ENCODE measurements at places on chromosomes 12 and 14.

GRCh38 chr12:22821985-22822384 is 197.0 kb downstream of the ETNK1 start:
- no peak overlapping the region for H3K4me3 ChIP-seq
- no peak overlapping the region for H3K27ac ChIP-seq
- peaks cover 4% of the 10 kb centered on the region for H3K4me1 ChIP-seq
- no peaks in the 10 kb centered on the region for H3K36me3 ChIP-seq
- no peak for DNase-seq

DNA sequence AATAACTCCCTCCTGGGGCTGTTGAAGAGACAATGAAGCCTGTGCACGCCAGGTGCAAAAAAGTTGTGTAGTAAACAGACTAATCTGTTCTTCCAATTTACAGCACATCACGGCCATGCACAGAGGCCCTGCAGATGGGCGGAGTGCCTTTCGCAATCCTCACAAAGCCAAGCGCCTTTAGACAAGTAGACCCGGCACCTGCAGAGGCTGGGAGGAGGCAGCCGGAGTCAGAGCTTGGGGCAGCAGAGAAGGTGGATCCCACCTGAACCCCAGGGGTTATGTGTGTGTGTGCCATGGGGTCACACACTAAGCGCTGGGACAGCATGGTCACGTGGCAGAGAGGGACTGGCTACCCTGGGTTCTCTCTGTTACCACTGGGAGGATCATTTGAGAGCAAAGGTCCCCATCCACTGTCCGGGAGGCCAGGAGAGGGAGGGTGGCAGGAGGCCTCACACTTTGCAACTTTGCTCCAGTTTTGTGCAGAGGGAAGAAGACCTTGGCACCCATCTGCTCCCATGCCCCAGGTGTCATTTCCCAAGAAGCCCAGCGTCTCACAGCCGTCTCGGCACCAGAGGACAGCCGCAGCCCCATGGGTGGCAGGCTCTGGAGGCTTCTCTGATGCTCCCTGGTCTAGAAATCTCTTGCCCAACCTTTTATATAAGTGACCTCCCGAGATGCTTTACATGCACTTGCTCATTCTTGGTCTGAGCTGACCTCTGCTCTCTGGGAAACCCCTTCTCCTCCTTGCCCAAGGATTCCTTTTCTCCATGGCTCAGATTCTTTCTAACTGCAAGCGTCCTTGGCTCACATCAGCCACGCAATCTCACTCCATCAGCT is 80.0 kb upstream of the DICER1 start:
- H3K27ac ChIP-seq = no peak overlapping the region
- no peaks in the 10 kb centered on the region for H3K36me3 ChIP-seq
- peaks cover 1% of the 10 kb centered on the region for H3K27me3 ChIP-seq
- no peaks in the 10 kb centered on the region for H3K4me1 ChIP-seq
- H3K4me3 ChIP-seq = no peak overlapping the region

- H3K4me1 ChIP-seq = no peaks in the 10 kb centered on the region
- H3K27me3 ChIP-seq = peaks cover 1% of the 10 kb centered on the region
- no peak overlapping the region for H3K27ac ChIP-seq
- no peaks in the 10 kb centered on the region for H3K36me3 ChIP-seq
Observed at GRCh38 chr12:116551952-116552772, 7.0 kb upstream of the MAP1LC3B2 start.

GRCh38 chr14:103019826-103020225 is 37.5 kb downstream of the CDC42BPB start:
- no peak for DNase-seq
- H3K27ac ChIP-seq = peak overlapping the region; percentile 90
- peaks cover 86% of the 10 kb centered on the region for H3K4me1 ChIP-seq
- peaks cover 12% of the 10 kb centered on the region for H3K27me3 ChIP-seq
- peak overlapping the region; percentile 71 for H3K4me3 ChIP-seq

- H3K27me3 ChIP-seq = no peaks in the 10 kb centered on the region
- DNase-seq = no peak
- no peaks in the 10 kb centered on the region for H3K4me1 ChIP-seq
- no peak overlapping the region for H3K4me3 ChIP-seq
Observed at GRCh38 chr12:31859232-31859977, 99.8 kb upstream of the RESF1 start.

- no peak overlapping the region for H3K27ac ChIP-seq
- no peak for DNase-seq
- no peak overlapping the region for H3K4me3 ChIP-seq
- H3K27me3 ChIP-seq = no peaks in the 10 kb centered on the region
- H3K4me1 ChIP-seq = peaks cover 18% of the 10 kb centered on the region
Observed at GRCh38 chr14:53541411-53541810, 388.3 kb upstream of the DDHD1 start.

DNA sequence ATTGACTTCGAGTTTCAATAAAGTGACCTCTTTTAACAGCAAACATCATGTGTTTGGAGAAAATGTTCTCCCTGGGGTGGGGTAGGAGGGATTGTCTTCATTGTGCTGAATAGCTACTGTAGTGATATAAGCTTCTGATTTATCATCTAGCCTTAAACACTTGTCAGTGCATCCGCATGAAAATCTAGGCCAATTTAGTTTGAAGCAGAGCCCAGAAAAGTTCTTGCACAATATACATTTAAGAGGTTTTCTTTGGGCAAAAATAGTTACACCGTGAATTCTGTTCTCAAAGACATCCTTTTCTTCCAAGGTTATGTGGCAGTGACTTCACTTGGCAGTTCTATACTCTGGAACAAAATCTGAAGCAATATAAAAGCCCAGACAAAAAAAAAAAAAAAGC is 136.0 kb upstream of the IFNG-AS1 start:
- no peak overlapping the region for H3K4me3 ChIP-seq
- H3K36me3 ChIP-seq = no peaks in the 10 kb centered on the region
- no peaks in the 10 kb centered on the region for H3K4me1 ChIP-seq
- H3K27ac ChIP-seq = no peak overlapping the region
- H3K27me3 ChIP-seq = no peaks in the 10 kb centered on the region

GRCh38 chr12:69046363-69046762 is 113.4 kb upstream of the CPM start:
- H3K27me3 ChIP-seq = peaks cover 2% of the 10 kb centered on the region
- no peak overlapping the region for H3K4me3 ChIP-seq
- no peak for DNase-seq
- H3K36me3 ChIP-seq = no peaks in the 10 kb centered on the region

GRCh38 chr14:45651890-45652289 is 398.9 kb upstream of the MIS18BP1 start:
- no peaks in the 10 kb centered on the region for H3K36me3 ChIP-seq
- H3K4me1 ChIP-seq = no peaks in the 10 kb centered on the region
- H3K27me3 ChIP-seq = no peaks in the 10 kb centered on the region
- no peak for DNase-seq
- no peak overlapping the region for H3K27ac ChIP-seq

DNA sequence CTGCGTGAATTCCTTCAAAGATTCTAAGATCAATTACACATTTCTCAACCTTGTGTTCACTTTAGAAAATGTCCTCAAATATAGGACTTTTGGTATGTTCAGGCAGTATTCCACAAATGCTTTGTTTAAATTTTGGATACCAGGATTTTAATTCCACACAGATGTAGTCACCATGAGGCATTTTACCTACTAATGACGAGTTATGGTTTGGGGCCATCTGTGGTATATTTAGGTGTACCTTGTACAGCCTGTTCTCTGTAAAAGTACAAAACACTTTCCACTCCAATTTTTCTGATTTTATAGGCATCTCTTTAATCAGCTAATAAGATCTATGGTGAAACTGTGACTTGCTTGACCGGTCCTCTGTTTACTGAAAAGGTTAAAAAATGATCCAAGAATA is 275.7 kb upstream of the PRICKLE1 start:
- DNase-seq = no peak
- H3K36me3 ChIP-seq = no peaks in the 10 kb centered on the region
- H3K4me3 ChIP-seq = no peak overlapping the region
- no peaks in the 10 kb centered on the region for H3K27me3 ChIP-seq
- no peak overlapping the region for H3K27ac ChIP-seq
- H3K4me1 ChIP-seq = no peaks in the 10 kb centered on the region

DNA sequence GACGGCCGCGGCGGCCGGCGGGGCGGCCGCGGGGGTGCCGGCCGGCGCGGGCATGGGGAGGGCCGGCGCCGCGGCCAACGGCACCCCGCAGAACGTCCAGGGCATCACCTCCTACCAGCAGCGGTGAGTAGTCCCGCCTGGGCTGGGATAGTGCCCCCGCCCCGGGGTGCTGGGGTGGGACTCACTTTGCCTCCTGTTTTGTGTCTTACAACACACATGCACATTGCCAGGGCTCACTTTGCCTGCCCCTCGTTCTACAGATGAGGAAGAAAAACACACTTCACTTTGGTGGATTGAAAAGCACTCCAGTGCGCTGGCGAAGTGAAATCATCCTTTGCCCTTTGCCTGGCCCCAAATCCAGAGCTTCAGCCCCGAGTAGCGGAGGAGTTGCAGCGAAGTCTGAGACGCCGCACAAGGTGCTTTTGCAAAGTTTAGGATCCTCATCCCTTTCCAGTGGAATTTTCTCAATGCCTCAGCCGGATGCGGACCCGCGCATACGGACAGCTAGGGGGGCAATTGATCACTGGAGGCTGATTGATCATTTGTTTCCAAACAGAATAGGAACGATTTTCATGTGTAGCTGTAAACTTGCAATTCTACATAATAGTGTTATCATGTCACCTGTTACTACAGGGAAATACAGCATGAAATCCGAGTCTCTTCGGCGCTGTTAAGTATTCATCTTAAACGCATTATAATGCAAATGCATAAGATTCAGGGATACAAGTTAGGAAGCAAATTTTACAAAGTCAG is 3.6 kb upstream of the NPAS3 start:
- peaks cover 22% of the 10 kb centered on the region for H3K4me1 ChIP-seq
- H3K27ac ChIP-seq = peak overlapping the region; percentile 67
- peaks cover 15% of the 10 kb centered on the region for H3K27me3 ChIP-seq
- peak overlapping the region; percentile 87 for H3K4me3 ChIP-seq

DNA sequence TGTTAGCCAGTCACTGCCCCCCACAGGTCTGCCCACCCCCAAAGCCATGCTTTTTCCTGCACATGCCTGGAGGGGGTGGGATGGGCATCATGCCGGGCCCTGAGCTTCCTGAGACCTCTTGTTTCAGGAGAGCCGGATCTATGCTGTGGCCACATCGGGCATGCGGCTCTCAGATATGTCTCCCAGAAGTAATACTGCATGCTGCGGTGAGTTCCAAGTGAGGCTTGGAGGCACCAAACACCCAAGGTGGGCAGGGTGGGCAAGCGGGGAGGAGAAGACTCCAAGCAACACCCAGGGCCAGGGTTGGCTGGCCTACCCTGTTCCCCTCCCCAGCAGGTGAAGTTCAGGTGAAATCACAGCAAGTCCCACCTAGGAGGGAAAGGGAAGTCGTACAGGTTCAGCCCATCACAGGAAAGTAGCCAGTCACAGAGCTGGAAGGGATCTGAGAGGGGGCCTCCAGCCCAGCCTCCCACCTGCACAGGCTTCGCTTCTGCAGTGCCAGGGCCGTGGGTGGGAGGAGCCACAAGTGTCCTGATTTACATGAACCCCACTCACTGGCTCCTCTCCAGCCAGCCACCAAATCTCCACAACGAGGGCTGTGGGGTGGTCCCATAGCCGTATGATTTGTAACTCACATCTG is 30.9 kb downstream of the PIGH start:
- H3K4me1 ChIP-seq = no peaks in the 10 kb centered on the region
- no peak overlapping the region for H3K4me3 ChIP-seq
- no peaks in the 10 kb centered on the region for H3K36me3 ChIP-seq
- H3K27ac ChIP-seq = no peak overlapping the region
- peaks cover 7% of the 10 kb centered on the region for H3K27me3 ChIP-seq
- DNase-seq = no peak

- DNase-seq = no peak
- H3K27ac ChIP-seq = no peak overlapping the region
- H3K4me3 ChIP-seq = no peak overlapping the region
- no peaks in the 10 kb centered on the region for H3K27me3 ChIP-seq
- no peaks in the 10 kb centered on the region for H3K36me3 ChIP-seq
Observed at GRCh38 chr12:4939418-4940023, 29.8 kb downstream of the KCNA1 start.

- no peak overlapping the region for H3K27ac ChIP-seq
- H3K27me3 ChIP-seq = peaks cover 4% of the 10 kb centered on the region
- no peak for DNase-seq
- peaks cover 10% of the 10 kb centered on the region for H3K4me1 ChIP-seq
Observed at GRCh38 chr14:24110060-24110459, 4.5 kb upstream of the DCAF11 start.

DNA sequence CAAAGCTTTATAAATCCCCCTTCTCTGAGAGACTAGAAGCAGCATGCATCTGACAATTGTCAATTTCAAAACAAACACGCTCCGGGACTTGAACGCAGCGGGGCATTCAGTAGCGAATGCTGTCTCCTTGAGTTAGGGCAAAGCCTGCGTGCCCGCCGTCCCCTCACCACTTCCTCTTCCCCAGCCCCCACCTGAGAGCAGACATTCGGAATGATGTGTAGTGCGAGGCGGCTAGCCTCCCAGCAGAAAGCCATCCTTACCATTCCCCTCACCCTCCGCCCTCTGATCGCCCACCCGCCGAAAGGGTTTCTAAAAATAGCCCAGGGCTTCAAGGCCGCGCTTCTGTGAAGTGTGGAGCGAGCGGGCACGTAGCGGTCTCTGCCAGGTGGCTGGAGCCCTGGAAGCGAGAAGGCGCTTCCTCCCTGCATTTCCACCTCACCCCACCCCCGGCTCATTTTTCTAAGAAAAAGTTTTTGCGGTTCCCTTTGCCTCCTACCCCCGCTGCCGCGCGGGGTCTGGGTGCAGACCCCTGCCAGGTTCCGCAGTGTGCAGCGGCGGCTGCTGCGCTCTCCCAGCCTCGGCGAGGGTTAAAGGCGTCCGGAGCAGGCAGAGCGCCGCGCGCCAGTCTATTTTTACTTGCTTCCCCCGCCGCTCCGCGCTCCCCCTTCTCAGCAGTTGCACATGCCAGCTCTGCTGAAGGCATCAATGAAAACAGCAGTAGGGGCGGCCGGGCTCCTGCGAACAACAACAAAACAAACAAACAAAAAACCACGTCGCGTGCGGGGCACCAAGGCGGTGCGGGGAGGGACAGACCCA is 2.2 kb downstream of the PRMT8 start:
- peaks cover 16% of the 10 kb centered on the region for H3K4me1 ChIP-seq
- no peak overlapping the region for H3K4me3 ChIP-seq
- DNase-seq = no peak
- peaks cover 33% of the 10 kb centered on the region for H3K27me3 ChIP-seq
- H3K36me3 ChIP-seq = no peaks in the 10 kb centered on the region

DNA sequence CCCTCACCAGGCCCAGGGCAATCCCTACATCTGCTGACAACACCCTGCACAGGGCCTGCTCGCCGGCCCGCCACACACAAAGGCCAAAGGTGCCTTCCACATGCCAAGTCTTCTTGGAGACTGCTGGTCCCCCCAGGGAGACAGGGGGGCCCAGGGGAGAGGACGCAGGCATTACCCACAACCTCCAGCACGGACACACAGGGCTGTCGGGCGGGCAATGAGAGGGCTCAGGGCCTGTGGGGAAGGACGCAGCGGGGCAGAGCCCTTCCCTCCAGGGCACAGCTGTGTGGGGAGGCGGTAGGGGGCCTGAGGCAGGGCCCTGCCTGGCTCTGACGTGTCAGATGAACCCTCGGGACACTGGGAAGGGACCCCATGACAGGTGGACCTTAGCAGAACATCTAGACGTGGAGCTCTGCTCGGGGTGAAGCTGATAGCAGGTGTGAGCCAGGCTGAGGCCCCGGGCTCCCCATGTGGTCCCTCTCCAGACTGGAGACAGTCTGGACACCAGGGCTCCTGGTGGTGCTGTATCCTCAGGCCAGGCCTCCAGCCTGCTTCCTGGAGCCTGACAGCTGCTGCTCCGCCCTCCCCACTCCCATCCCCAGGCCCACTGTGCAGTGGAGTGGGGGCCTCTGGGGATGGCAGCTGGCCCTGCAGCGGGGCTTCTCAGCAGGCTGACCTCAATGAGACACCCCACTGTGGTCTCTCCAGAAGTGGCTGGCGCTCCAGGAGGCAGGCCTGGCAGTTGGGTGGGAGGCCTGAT is 31.6 kb upstream of the NUDT14 start:
- DNase-seq = no peak
- H3K27me3 ChIP-seq = peaks cover 16% of the 10 kb centered on the region
- peaks cover 24% of the 10 kb centered on the region for H3K36me3 ChIP-seq
- H3K4me1 ChIP-seq = no peaks in the 10 kb centered on the region

Data from endothelial cell (in vitro differentiated cells).